ENCODE measurements at places on chromosomes 3 and 15.

DNA sequence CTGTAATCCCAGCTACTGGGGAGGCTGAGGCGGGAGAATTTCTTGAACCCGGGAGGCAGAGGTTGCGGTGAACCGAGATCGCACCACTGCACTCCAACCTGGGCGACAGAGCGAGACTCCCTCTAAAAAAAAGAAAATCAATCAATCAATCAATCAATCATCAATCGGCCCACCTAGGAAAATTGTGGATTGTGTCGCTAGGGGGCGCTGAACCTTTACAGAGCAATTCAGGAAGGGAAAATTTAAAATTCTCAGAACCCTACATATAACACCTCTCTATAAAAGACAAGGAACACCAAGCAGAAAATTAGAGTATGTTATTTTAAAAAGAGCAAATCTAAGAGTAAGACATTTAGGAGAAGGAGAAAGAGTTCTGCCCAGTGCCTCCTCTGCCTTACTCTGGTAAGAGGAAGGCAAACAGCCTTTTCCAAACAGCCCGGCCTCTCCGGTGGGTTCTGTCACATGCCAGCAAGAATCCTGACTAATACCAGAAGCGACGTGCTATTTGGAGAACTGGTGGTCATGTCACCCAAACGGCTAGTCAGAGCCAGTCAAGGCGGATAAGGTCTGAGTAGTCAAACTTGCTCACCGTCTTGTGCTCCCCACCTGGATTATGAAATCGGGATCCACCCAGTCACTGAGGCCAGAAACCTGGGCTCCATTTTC is 22.3 kb upstream of the SMCO1 start:
- no peak for DNase-seq

DNA sequence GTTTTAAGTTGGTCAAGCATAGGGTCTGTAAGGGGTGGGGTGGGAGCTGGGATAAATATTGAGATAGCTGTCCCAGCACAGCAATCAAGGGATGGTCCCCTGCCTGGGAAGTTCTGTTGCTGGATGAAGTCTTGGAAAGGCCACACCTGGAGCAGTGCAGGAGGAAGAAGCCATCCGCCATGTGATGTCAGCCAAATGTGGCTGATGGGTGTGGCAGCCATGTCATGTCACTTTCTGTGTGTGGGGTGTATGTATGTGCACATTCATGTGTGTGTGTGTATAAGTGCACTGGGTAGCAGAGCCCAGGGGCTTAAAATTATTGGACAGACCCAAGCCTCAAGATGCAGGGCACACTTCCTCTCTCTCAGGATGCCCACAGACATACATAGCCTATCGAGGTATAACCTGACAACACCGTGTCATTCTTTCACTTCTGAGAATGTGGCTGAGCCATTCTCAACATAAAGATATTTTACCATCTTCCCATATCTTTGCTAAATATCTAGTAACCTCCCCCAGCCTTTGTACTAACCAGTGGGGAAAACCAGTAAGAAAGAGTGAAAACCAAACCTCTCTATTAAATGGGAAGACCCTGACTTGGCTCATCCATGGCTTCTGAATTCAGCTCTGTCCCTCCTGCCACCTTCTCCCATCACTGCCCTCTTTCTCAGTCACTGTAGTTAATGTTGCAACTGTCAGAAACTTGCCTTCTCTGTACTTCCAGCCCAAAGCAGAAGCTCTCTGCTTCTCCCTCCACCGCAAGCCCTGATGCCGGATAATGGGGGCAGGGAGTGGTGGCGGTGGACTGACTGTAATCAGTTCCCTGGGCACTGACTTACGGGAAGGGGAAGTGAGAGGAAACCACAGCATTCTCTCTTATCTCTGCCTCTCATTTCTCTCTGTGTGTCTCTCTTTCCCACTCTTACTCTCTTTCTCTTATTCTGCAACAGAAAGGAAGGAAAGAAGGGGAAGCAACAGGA is 11.2 kb downstream of the TNFSF10 start:
- no peak for DNase-seq

GRCh38 chr15:38886315-38887163 is 321.9 kb upstream of the RASGRP1 start:
- DNase-seq, result no peak

GRCh38 chr15:66138096-66138783 is 115.3 kb downstream of the MEGF11 start:
- peak; percentile 52 for DNase-seq

DNA sequence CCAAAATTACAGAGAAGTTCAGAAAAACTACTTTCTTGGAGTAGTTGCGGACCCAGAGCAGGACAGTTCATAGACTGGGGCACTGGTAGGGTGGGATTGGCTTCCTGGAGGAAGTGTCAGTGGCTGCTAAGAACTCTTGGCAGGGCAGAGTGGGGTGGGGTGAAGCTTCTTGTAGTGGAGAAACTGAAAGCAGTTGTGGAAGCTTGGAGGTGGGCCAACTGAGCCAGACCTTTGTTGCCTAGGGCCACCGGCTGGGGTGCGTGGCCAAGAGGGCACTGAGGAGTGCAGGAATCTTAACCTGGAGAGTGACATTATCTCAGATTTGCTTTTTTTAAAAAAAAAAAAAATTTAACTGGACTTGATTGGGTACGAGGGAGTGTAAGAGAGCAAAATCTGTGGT is 3.1 kb downstream of the KAT2B start:
- no peak for DNase-seq

DNA sequence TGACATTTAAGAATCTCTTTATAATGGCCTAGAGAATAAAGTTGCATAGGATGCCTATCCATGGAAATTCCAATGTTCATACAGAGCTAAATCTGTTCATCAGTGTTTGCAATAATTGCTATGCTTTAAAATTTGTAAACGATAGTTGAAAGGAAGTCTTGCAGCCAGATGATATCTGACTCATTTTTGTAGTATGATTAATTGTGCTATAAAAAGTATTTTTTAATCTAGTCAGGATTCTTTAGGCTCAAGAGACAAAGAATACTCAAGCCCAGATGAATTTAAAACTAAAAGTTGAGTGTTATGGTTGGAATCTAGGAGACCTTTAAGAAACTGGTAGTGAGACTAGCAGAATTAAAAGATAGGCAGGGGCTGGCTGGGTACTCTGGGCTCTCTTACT is 50.5 kb downstream of the SUCNR1 start:
- no peak for DNase-seq

DNA sequence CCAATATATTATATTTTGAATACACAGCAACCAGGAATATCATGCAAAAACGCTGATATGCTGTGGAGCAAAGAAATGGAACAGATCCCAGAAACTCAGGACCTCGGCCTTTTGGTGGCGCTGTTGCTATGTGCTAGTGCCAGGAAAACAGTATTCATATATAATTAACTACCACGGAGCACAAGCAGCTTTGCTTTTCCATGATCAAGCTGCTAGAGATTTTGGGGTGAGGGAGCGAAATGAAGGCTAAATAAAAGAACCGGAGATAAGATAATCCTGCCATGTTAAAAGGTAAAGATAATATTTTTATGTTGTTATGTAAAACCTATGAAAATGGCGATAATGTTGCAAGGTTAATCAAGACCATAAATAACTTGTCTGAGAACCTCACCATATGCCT is 157.7 kb upstream of the FAM3D start:
- peak; percentile 22 for DNase-seq

DNA sequence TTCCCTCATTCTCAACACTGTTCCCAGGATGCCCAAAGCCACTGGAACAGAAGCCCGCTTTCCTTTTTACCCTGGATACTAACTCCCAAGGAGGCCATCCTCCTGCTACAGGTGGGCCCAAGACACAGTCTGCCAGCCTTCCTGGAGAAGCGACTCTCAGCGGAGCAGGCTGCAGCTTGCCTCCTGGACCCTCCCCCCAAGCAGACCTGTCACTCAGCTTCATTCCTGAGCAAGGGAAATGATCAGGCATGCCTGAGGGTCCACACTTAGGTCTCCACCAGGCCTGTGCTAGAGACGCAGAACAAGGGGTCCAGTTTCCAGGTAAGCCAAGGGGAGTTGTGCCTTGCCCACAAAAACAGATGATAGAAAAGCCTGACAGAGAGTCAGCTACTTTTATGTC is 62.8 kb downstream of the SLCO2A1 start:
- DNase-seq, result no peak

- no peak for DNase-seq
Measured at GRCh38 chr15:56934269-56934668, 15.8 kb downstream of the TCF12 start.

GRCh38 chr15:68578980-68579935 is at the start of gene CORO2B:
CORO2B (plus strand) TSS chr15:68578993; CDS start chr15:68579263, 270 bp downstream.
- DNase-seq, result peak; percentile 50

DNA sequence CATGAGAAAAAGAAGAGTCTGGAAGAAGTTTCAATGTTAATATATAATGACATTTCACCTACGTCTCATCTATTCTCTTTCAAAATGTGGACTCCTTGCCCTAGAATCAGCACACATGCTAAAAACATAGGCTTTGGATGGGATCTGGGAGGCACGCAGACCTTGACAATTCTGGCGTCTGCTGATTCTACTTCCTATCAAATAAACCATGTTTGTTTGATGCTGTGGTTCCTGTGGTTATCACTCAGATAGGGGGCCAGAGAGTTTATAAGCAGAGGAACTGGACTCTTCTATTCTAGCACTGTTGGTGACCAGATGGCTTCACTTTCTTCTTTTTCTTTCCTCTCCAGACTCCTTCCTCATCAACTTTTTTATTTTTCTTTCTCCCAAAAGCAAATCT is 336.8 kb downstream of the DIPK2A start:
- no peak for DNase-seq

DNA sequence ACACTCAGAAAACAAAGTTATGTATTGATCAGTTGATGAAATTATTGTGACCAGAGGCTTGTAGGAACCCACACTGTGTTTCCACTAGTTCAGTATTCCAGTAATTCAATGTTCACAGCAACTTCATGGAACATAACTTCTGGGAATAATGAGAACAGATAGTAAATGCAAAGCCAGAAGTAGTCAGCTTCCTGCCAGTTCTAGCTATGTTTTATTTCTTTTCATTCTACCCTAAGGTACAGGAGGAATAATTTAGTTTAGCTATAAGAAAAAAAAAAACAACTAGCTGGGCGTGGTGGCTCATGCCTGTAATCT is 48.6 kb downstream of the ARHGEF26 start:
- DNase-seq, result no peak

GRCh38 chr3:196988241-196989029 is 19.8 kb upstream of the PIGZ start:
- no peak for DNase-seq

- no peak for DNase-seq
Measured at GRCh38 chr3:126930936-126931600, 51.8 kb upstream of the PLXNA1 start.

GRCh38 chr3:128485282-128486204 is 7.5 kb downstream of the GATA2 start:
- DNase-seq, result no peak

GRCh38 chr3:50811893-50812292 is 137.2 kb downstream of the DOCK3 start:
- DNase-seq, result no peak

GRCh38 chr3:124107104-124107890 is 115.4 kb upstream of the ROPN1 start:
- no peak for DNase-seq

GRCh38 chr3:86180696-86181095 is 810.3 kb downstream of the VGLL3 start:
- DNase-seq, result no peak

DNA sequence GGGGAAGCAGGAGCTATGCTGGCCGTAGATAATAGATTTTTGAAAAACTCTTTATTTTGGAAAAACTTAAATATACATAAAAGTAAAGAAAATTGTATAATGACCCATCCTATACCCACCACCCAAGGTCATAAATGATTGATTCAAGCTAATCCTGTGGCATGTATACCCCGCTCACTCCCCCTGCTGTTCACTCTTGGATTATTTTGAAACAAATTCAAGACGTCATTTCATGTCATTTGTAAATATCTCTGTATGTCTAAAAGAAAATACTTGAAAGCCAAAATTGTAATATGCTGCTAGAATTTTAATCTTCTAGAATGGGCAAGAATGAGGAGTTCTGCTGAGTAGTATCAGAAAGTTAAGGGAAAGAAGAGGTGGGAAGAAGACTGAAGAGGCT is 241.7 kb downstream of the FEZF2 start:
- no peak for DNase-seq

GRCh38 chr15:29470311-29470710 is 200.7 kb upstream of the NSMCE3 start:
- no peak for DNase-seq

DNA sequence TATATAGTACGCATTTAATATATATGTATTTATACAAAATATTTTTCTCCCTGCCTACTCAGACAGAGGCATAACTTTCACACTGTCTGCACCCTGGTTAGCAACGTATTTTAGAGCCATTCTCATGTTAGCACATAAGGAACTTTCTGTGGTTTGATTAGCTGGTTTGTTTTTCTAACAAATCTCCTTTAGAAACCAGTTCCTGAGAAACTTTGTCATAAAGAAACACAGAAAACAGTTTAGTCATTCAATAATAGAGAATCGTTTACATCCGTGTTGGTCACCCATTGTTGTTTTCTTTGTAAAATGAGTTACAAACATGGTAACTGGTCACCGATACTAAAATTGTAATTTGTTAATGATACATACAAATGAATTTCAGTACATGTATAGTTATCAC is 5.9 kb upstream of the NGRN start:
- no peak for DNase-seq

GRCh38 chr3:14539742-14540491 is at the start of gene GRIP2:
GRIP2 (minus strand) TSS chr3:14540342; CDS start chr3:14540308, 34 bp downstream.
- no peak for DNase-seq

GRCh38 chr3:60391292-60391691 is 860.0 kb downstream of the FHIT start:
- DNase-seq, result no peak

DNA sequence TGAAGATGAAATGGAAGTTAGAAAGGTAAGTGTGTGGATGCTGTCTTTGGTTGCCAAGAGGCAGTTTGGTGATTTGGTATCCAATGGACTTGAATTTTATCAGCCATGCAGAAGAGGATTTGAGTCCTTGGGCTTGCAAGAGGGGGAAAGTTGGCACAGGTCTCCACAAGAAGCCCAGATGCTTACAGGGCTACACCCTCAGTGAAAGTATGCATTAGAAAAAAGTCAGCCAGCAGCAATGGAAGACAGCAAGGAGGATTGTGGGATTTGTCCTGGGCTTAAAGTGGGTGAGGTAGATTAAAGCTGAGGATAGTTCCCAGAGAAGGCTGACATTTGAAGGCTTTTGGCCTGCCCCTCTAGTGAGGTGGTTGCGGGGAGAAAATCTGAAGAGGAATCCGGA is 17.0 kb downstream of the ZNF660 start:
- DNase-seq, result no peak

DNA sequence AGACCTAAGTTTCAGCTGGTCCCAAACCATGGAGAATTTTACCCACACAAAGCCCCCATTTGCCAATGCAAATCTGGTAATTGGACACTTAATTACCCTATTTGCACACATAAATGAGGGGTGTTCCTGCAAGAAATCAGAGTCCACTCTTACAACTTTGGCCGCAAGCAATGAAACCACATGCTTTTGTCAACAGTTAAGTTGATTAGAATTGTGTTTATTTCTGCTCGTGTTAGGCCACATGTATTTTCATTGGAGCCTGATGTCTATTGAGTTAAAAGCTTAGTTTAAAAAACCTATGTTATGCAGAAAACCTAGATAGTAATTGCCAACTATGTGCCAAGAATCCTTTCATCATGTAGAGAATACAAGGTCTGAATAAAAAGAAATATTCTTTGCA is 153.8 kb upstream of the CMC1 start:
- DNase-seq, result no peak

All from NCI-H1092 (cell line).